ENCODE measurements at places on chromosomes 7 and 10. TPM values are rescaled to one million over a fixed set of nuclear protein-coding genes. Genes with fewer than 3 reads are reported as not detected.

DNA sequence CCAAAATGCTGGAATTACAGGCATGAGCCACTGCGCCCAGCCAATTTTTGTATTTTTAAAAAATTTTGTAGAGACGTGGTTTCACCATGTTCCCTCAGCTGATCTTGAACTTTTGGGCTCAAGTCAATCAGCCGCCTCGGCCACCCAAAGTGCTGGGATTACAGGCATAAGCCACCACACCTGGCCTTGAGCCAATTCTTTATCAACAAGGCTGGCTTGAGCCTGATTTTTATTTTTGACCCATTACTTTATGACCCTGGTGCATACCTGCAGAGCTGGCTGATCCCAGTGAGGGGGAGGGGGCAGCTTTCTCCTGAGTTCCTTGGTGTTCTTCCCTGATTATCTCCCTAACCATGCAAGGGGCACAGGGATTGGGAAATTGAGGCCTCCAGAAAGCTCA lies 15.8 kb upstream of the CPA1 start:
- H3K4me1 ChIP-seq, result peaks cover 32% of the 10 kb centered on the region
- no peak for DNase-seq
- no peaks in the 10 kb centered on the region for H3K27me3 ChIP-seq

GRCh38 chr7:118642396-118642795 lies 417.9 kb downstream of the ANKRD7 start:
- no peak overlapping the region for H3K4me3 ChIP-seq
- no peaks in the 10 kb centered on the region for H3K27me3 ChIP-seq
- no peak for DNase-seq
- no peak overlapping the region for H3K27ac ChIP-seq
- no peaks in the 10 kb centered on the region for H3K4me1 ChIP-seq

The SHH gene
- polyA plus RNA-seq, result not detected

GRCh38 chr10:105707603-105708002 lies 1066.5 kb downstream of the SORCS3 start:
- H3K27ac ChIP-seq, result no peak overlapping the region
- DNase-seq, result no peak
- H3K4me3 ChIP-seq, result no peak overlapping the region

DNA sequence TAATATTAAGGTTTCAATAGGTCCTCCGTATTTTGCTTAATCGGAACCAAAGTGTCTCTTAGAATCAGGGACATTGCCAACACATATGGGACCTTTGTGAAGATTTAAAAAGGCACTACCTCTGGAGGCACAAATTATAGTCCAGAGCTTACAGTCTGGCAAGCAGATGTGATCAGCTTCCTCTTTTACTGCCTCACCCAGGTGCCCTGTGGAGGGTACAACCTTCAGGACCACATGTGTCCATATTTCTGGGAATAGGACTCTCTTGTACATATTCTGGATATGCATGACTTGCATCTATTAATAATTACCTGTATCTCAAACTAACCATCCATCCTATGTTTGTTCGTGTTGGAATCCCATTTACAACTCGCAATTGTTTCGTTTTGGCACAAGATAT lies 60.0 kb downstream of the HGF start:
- no peaks in the 10 kb centered on the region for H3K27me3 ChIP-seq
- H3K36me3 ChIP-seq, result peaks cover 13% of the 10 kb centered on the region
- H3K27ac ChIP-seq, result no peak overlapping the region

DNA sequence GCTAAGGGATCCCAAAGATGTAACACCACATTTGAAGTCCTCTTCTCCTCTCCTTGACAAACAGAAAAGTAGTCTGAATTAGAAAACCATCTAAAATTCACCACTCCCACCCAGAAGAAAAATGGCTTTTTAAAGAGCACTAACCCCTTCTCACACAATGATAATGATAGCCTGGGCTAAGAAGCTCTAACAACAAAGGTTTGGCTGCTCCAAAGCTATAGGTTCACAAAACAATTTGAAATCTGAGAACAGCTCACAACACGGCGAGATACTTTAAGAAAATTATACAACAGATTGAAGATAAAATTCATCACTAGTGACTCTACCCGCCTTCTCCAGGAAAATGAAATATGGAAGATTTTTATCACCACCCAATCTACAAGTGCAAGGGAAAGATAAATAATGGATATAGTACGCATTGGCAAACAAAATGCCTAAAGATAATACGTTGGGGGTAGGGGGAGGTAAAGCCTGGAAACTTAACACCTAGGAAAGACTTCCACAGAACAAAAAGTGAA lies 7.4 kb downstream of the ITGB1 start:
- no peaks in the 10 kb centered on the region for H3K27me3 ChIP-seq
- H3K36me3 ChIP-seq, result peaks cover 2% of the 10 kb centered on the region
- DNase-seq, result no peak
- peak overlapping the region; percentile 48 for H3K27ac ChIP-seq
- peaks cover 13% of the 10 kb centered on the region for H3K4me1 ChIP-seq

GRCh38 chr7:46343802-46344201 lies 422.7 kb upstream of the IGFBP3 start:
- no peaks in the 10 kb centered on the region for H3K27me3 ChIP-seq
- H3K36me3 ChIP-seq, result no peaks in the 10 kb centered on the region
- no peaks in the 10 kb centered on the region for H3K4me1 ChIP-seq
- DNase-seq, result no peak
- no peak overlapping the region for H3K4me3 ChIP-seq

GRCh38 chr7:12550956-12551355 lies 19.6 kb upstream of the SCIN start:
- H3K27me3 ChIP-seq, result no peaks in the 10 kb centered on the region
- H3K27ac ChIP-seq, result no peak overlapping the region
- no peaks in the 10 kb centered on the region for H3K36me3 ChIP-seq
- H3K4me3 ChIP-seq, result no peak overlapping the region

The LEP gene
- polyA plus RNA-seq, result 0.36 TPM

DNA sequence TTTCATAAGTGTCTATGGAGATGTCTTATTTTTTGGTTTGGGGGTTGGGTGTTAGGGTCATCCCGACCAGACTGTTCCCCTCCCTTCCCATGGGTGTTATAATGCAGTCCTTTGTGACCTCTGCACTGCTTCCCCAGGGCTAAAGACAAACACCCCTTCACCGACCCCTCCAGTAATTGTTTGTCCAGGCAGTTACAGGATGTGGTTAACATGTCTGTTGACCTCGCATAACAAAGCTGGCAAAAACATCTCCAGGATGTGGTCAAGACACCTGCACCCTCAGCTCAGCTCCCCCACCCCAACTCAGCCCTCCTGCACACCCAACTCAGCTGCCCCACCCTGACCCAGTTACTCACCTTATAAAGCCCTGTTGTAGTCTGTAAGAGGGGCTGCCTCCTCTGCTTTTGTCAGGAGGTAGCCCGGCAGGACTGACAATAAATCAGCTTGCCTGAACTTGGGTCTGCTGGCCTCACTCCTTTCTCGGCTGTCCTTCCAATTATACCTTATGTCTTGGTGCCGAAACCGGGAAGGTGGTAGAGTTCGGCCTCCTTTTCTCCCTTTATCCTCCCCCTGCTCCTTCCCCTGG lies 102.2 kb downstream of the ZNF92 start:
- H3K27ac ChIP-seq, result no peak overlapping the region
- no peaks in the 10 kb centered on the region for H3K27me3 ChIP-seq
- DNase-seq, result no peak
- no peaks in the 10 kb centered on the region for H3K4me1 ChIP-seq
- no peaks in the 10 kb centered on the region for H3K36me3 ChIP-seq
- no peak overlapping the region for H3K4me3 ChIP-seq

The JCAD gene
- 8.3 TPM for polyA plus RNA-seq

DNA sequence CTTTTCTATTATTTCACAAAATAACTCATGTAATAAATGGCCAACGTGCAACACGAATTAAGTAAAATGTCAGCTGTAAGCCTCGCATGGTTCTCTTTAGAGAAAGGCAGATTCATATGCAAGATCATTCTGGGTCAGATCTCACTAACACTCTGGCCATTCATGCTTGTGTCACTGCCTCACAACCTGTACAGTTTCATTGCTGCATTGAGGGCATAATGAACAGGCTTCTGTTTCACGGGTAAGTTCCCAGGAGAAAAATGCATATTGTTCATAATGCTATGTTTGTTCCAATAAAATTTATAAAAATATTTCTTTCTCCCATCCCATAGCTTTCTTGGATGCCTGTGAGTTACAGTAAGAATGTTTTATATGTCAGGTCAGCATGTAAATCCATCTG lies 734.0 kb upstream of the ANKRD30A start:
- DNase-seq, result no peak
- no peaks in the 10 kb centered on the region for H3K4me1 ChIP-seq
- no peak overlapping the region for H3K27ac ChIP-seq
- H3K36me3 ChIP-seq, result no peaks in the 10 kb centered on the region
- no peak overlapping the region for H3K4me3 ChIP-seq

The WDFY4 gene
- 0.06 TPM for polyA plus RNA-seq

The PLA2G12B gene
- polyA plus RNA-seq, result not detected

- H3K4me3 ChIP-seq, result no peak overlapping the region
- H3K27me3 ChIP-seq, result no peaks in the 10 kb centered on the region
- H3K27ac ChIP-seq, result no peak overlapping the region
- H3K4me1 ChIP-seq, result no peaks in the 10 kb centered on the region
- no peak for DNase-seq
- H3K36me3 ChIP-seq, result no peaks in the 10 kb centered on the region
Observed at GRCh38 chr10:133079836-133080682, 7.7 kb upstream of the ADGRA1 start.

- H3K27ac ChIP-seq, result no peak overlapping the region
- no peak overlapping the region for H3K4me3 ChIP-seq
- peak; percentile 96 for DNase-seq
- peaks cover 9% of the 10 kb centered on the region for H3K4me1 ChIP-seq
Observed at GRCh38 chr7:33853361-33854062, 51.8 kb upstream of the BMPER start.

DNA sequence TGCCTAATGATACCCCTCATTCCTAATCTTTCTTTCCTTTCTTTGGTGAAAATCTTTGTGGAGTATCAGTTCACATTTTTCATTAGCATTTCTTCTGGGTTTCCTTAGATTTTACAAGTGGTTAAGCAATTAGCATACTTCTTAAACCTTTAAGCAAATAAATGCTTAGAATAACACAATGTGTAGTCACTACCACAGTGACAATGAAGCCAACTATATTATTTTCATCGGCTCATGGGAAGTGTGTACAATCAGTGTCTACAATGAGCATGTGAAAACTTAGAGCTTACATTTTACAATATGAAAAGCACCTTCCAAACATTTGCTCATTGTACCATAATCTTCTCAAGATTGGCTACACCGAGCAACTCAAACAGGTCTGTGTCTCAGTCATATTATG lies 176.2 kb upstream of the PLXNA4 start:
- no peaks in the 10 kb centered on the region for H3K36me3 ChIP-seq
- no peak overlapping the region for H3K4me3 ChIP-seq
- no peak overlapping the region for H3K27ac ChIP-seq
- peaks cover 11% of the 10 kb centered on the region for H3K27me3 ChIP-seq

- H3K27me3 ChIP-seq, result no peaks in the 10 kb centered on the region
- H3K27ac ChIP-seq, result no peak overlapping the region
- no peak overlapping the region for H3K4me3 ChIP-seq
- DNase-seq, result no peak
Observed at GRCh38 chr7:44769376-44769775, 20.7 kb downstream of the ZMIZ2 start.

The DNAJC9 gene
- 31.4 TPM for polyA plus RNA-seq

- H3K4me3 ChIP-seq, result no peak overlapping the region
- no peak for DNase-seq
- H3K36me3 ChIP-seq, result no peaks in the 10 kb centered on the region
- no peaks in the 10 kb centered on the region for H3K27me3 ChIP-seq
- no peak overlapping the region for H3K27ac ChIP-seq
Observed at GRCh38 chr10:120931999-120932398, 80.8 kb downstream of the WDR11 start.

The SPDYE3 gene
- polyA plus RNA-seq, result not detected
